SK-MEL-5 (cell line): ENCODE measurements at places on chromosomes 7 and 10. TPM values are rescaled to one million over a fixed set of nuclear protein-coding genes. Genes with fewer than 3 reads are reported as not detected.

- DNase-seq = no peak
Measured at GRCh38 chr10:78634389-78634815, 434.4 kb upstream of the ZMIZ1 start.

DNA sequence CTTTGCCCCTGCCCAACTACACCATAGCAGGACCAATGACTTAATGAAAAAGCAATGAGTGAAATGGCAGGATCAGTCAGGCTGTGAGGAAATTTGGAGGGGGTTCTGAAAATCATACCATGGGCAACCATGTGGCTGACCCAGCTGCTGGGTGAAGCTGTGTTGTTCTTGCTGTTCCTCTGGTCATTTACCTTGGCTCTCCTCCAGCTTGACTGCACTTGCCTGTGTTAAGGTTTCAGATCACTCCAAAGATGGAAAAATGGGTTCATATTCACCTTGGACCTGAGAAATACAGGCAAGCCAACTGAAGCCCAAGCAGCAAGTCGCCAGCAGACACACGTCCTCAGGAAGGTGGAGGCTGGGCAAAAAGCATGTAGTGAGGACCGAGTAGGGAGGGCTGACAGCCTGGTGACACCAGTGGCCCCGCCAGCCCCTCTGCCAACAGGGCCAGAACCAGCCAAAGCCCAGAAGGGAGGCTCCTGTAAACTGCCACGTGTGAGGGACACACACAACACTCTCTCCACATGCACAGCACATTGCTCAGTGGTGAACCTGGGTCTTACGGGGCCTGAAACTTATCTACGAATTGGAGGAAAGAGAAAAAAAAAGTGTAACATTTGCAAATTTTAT, 40.1 kb downstream of the PARP12 start:
- DNase-seq = no peak

DNA sequence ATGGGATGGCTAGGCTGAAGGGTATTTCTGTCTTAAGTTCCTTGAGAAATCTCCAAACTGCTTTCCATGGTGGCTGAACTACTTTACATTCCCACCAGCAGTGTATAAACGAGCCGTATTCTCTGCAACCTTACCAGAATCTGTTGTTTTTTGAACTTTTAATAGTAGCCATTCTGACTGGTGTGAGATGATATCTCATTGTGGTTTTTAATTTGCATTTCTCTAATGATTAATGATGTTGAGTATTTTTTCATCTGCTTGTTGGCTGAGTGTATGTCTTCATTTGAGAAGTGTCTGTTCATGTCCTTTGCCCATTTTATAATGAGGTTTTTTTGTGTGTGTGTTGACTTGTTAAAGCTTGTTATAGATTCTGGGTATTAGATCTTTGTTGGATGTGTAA, 226.8 kb upstream of the IGFBP3 start:
- DNase-seq = no peak

DNA sequence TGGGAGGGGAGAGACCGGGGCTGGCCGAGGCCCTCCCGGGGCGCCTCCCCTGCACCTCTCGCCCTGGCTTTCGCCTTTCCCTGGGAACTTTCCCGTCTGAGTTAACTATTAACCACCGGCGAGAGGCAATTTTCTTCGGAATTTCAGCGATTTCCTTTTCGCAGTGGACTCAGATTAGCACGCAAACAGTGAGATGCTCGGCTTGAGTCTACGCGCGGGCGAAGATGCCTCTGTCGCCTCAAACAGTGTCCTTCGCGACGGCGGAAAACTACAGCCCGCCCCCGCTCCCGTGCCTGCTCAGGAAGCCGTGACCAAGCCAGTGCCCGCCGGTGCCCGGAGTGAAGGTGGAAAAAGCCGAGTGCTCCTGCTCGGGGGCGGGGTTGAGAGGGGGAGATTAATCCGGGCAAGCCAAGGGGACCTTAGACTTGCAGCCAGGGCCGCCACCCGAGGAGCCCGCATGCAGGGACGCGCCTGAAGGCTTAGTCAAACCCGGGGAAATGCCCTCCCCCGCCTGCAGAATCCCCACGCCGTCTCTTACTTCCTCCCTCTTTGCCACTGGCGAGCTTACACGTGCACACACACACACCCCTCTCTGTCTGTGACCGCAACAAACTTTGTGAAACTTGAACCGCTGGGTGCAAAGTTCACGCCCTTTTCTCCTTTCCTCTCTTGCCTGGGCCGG, 14.5 kb upstream of the PAX2 start:
- DNase-seq = no peak

DNA sequence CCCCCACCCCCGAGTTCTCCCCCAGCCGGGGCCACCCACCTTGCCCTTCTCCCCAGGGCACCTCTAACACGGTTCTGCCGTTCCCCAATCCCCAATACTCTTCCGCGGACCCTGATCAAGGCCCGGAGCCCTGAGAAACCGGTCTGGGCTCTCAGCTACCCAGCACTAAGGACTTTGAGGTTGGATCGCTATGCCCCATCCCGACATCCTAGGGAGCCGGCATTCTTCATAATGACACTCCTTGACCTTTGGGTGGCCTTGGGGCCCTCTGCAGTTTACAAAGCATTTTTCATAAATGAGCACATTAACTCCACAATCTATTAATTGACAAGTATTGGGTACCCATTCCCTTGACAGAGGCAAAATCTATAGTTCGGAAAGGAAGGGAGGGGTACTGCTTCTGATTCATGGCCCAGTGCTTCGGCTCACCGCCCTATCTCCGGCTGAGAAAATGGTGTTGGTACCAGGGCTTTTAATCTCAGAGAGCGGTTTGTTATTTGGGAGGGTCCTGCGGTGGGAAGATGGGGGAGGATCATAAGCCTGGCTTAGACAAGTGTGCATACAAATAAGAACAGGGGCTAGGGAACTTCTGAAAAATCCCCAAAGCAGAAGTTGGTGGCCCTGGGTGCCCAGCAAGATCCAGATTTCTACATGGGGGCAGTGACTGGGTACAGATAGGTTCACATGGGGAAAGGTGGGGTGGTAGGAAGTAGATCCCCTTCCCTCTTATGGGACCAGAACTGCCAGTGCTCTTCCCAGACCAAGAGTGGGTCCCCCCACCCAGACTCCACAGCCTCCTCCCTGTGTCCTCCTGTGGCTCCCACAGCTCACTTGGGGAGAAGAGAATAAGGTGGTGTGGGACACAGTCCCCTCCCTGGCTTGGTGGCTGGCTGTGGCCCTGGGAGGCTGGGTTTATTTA, 3.2 kb downstream of the IMPDH1 start:
- DNase-seq = no peak

- no peak for DNase-seq
Measured at GRCh38 chr7:80940539-80941207, 21.8 kb upstream of the SEMA3C start.

GRCh38 chr7:74507538-74508319, 54.0 kb downstream of the GTF2IRD1 start:
- DNase-seq = no peak

DNA sequence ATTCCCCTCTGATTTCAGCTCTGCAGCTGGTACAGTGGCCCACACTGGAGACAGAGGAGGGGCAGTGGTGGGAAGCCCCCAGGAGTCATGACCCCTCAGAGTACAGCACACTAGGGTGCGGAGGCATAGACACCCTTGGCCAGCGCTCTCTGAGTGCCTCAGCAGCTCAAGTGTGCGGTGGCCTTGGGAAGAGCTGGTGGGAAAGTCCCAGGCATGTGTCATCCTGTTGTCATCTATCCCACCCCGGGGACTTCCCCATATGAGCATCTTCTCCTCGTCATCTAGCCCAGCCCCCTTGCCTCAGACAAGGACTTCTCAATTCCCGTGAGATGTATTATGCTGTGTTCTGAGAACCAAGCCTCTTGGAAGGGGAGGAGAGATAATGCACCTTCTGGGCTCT, 15.6 kb upstream of the PPIF start:
- no peak for DNase-seq

DNA sequence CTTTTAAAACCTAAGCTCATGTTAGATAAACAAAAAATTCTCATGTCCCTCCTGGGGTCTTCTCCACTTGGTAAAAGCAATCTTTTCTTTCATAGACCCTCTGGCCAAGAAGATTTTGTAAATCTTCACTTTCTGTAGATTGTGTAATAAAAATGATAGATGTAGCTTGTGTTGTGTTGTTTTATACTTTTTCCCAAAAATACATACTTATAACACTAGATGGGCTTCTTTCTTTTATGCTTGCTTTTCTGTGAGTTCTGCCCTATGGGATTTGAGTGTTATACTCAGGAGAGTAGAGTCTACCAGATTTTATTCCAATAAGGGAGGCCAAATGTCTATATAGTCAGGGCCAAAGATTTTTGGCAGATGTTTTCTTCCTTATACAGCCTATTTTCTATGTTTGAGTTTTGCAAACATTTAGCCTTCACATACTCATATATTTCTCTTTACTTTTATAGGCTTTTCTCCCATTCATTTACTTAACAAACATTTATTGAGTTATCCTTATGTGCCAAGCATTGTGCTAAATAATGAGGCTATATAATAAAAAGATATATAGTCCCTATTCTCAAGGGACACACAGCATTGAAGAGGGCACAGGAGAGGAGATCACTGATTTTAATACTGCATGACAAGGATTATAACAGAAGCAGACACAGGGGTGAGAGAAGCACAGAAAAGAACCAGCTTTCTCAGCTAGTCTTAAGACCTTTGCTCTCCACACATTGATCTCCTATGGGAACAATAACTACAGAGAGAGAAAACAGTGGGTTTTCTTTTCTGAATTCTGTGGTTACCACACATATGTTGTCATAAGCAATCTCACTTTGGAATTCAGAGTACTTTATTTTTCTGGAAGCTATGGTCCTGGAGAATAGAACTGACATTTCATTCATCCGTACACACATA, 58.0 kb upstream of the PNLIP start:
- DNase-seq = peak; percentile 21

- DNase-seq = no peak
Measured at GRCh38 chr7:29076631-29077030, 69.7 kb downstream of the CPVL start.

GRCh38 chr10:91711885-91712680, 79.2 kb upstream of the PPP1R3C start:
- DNase-seq = no peak

DNA sequence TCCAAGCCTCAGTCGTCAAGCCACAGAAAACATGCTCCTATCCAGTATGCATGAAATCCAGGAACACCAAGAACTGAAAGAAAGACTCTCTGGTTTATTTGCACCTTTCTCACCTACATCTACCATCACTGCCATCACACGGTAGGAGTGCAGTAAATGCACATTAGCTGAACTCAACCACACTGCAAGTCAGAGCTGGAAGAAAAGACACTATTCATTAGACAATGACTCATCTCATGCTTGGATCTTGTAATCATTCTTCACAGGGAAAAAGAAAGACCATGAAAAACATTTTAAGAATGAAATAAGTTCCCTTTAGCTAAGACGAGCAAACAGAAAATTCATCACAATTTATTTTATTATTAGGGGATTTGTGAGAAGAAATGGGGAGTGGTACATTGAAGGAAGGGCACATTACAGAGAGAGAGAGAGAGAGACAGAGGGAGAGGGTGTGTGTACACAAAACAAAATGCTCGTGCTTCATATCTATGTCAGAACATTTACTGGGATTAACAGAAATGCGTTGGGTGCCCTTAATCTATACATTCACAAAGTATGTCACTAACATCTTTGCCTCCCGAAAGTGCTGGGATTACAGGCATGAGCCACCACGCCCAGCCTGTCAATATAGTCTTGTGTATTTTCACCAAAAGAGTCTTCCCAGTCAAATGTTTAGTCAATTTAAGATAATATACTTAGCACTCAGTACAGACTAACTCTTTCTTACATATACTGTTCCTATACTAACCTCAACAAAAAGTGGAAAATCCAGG, 324.9 kb downstream of the PARD3 start:
- peak; percentile 78 for DNase-seq

The STK31 gene
- 0.88 TPM in 1 of 2 replicates, not detected in the other for total RNA-seq

The FAM25A gene
- total RNA-seq = not detected in 2 replicates
